Retinal pigment epithelial cell (primary cell): ENCODE measurements at places on chromosomes 1 and 21.

DNA sequence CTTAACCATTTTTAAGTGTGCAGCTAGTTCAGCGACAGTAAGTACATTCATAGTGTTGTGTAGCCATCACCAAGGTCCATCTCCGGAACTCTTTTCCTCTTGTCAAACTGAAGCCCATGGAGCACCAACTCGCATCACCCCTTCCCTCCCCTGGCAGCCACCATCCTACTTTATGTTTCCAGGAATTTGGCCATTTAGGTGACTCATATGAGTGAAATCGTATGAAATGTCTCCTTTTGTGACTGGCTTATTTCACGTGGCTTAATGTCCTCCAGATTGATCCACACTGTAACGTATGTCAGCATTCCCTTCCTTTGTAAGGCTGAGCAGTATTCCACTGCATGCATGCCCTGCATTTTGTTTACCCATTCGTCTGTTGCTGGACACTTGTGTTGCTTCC, 2.5 kb downstream of the COL6A2 start:
- no peak for DNase-seq

DNA sequence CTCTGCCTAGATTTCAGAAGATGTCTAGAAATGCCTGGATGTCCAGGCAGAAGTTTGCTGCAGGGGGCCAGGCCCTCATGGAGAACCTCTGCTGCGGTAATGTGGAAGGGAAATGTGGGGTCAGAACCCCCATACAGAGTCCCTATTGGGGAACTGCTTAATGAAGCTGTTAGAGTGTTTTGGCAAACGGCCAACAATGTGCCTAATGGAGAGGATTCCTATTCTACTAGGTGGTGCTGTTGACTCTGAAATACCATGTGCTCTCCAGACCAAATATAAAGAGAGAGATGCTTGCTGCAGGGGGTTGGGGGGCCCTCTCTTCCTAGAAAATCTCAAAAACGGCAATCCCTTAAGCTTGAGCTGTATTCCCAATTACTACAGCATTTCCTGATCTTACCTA, 57.1 kb upstream of the DR1 start:
- no peak for DNase-seq

GRCh38 chr1:1680912-1681273, 11.7 kb downstream of the SLC35E2B start:
- DNase-seq = peak; percentile 44

DNA sequence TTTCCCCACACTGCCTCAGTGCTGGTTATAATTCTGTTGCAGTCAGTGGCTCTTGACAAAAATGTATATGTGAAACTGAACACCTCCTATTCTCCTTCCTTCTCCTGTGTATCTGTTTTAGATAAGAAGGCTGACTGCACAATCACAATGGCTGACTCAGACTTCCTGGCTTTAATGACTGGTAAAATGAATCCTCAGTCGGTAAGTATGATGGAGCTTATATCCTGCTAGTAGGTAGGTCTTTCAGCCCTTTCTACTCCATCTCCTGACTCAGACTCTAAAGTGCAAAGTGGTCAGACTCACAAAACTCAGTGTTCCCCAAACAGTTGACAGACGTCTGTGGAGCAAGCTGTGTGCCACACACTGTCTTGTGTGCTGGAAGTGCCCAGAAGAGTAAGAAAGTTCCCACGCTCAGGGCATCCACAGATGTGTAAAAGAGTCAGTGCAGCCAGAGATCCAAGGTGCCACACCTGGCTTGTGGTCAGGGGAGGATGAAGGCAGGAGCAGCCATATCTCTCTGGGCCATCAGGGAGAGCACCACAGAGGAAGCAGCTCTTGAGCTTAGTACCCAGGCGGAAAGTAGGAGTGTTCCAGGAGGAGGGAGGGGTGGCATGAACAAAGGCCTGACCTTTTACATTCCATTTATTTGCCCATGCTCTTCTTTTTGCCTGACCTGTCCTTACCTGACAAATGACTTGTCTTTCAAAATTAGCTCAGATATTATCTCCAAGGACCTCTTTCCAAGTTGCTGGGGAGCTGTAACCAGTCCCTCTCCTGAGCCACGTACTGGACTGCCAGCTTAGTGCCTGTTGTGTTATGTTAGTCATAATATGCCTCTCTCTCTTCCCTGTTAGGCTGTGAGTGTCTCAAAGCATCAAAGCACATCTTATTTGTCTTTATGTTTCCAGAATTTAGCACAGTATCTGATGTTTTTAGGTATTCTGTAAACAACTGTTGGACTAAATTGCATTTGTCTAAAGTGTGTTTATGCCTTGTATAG, 14.0 kb upstream of the PODN start:
- peak; percentile 42 for DNase-seq

- DNase-seq = no peak
Observed at GRCh38 chr1:107171333-107171732, 30.5 kb downstream of the NTNG1 start.

DNA sequence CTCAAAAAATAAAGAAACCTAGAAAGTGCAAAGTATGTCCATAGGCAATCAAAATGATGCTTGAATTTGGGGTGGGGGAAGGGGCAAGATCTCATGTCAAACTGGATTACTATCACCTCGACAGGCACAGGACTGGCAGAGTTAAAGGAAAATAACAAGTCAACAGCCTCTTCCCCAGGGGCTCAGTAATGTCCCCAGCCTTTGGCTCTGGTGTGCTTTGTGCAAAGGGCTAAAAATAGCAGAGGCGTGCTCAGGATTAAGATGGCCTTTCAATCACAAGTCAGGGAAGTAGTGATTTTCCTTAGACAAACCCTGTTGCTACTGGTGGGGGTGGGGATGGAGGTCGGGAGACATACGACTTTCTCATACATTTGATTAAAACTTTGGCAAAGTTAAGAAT, 63.5 kb upstream of the OLIG2 start:
- DNase-seq = no peak

- DNase-seq = peak; percentile 95
Observed at GRCh38 chr1:98210064-98210463, 289.2 kb upstream of the DPYD start.

DNA sequence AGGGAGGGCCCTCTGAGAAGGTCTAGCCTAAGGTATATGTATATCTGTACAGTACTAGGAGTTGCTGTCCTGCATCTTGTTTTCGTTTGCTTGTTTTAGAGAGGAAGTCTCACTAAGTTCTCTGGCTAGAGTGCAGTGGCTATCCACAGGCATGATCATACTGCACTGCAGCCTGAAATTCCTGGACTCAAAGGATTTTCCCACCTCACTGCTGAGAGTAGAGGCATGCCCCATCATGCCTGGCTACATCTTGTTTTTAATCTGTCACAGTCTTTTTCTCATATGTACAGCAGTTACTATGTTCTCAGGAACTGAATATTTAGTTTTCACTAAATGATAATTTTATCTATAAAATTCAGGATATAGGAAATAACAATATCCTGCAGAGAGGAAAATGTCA, 15.3 kb upstream of the PYHIN1 start:
- DNase-seq = no peak

DNA sequence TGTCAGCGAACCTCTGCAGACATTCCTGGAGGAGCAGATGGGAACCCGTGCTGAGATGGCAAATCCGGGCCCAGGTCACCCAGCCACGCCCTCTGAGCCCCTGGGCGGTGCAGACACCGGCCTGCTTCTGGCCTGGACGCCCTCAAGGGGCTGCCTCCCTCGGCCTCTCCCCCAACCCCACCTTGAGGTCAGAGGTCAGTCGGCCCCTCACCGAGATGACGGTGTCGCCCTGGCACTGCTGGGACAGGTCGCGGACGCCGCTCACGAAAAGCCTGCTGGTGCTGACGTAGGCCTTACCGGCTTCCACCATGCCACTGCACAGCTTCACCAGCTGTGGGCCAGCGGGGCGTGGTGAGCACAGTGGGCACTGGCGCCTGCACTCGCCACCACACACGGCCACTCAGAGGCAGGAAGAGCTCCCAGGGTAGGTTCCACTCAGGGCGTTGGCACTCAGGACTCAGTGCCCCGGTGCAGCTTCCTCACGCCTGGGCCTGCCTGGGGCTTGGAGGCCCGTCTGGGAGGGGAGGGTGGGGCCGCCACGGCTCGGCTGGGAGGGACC, 4.7 kb downstream of the ACAP3 start:
- DNase-seq = no peak

- DNase-seq = no peak
Observed at GRCh38 chr1:186679924-186680244, 339 bp downstream of the PTGS2 start.

GRCh38 chr21:35189077-35189863, 140.2 kb upstream of the RUNX1 start:
- no peak for DNase-seq

GRCh38 chr1:92310185-92310597, 11.3 kb downstream of the RPAP2 start:
- no peak for DNase-seq

GRCh38 chr1:162487241-162487640, 10.4 kb upstream of the UHMK1 start:
- no peak for DNase-seq

DNA sequence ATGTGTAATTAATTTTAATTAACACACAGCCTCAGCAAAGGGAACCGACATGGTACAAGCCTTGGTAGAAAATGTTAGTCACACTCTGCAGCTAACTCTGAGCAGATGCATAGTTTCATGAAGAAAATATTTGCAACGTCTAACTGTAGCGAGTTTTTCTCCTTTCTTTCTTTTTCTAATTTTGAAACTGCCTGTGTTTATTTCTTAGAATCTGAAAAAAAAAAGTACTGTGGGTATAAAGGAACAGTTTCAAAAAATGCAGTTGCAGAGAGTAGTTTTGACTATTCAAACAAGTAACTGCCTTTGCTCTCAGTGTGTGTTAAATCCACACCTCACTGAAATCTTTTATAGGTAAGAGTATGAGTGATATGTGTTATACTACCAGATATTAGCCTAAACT, 149.9 kb upstream of the C1orf105 start:
- no peak for DNase-seq

GRCh38 chr1:245995474-245995873, 511.6 kb downstream of the SMYD3 start:
- DNase-seq = no peak

GRCh38 chr1:170146720-170147263, 1.0 kb downstream of the NTMT2 start:
- no peak for DNase-seq

DNA sequence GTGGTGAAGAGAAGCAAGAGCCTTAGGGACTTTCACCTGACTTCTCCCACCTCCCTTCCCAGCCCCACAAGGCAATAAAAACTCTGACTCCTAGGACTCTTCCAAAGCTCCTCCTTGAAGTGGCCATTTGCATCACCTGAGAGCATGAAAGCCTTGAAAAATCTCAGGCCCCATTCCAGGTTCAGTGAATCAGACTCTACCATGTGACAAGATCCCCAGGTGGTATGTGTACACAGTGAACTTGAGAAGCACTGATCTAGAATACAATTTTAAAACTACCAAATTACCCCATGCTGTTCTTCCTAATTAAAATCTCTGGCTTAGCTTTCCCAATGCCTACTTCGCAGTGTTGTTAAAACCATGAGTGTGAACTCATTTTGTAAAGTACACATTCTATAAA, 195.1 kb upstream of the SAMSN1 start:
- no peak for DNase-seq

DNA sequence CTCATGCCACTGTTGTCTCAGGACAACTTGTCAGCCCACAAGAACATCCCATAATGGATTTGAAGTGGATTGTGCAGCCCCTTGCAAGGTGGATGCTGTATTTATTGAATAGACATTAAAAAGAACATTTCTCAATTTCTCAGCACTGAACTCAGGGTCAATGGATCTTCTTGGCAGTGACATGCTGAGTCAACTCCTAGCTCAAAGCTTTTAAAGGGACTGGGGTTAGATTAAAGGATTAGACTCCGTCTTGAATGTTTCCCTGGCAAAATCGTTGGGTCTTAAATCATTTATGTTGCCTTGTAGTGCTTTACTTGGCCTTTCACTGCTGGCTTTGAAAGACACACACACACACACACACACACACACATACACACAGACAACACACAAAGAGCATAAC, 221.6 kb upstream of the PBX1 start:
- no peak for DNase-seq
